IMR-90 (cell line): ENCODE measurements at places on chromosomes 11 and 22. TPM values are rescaled to one million over a fixed set of nuclear protein-coding genes. Genes with fewer than 3 reads are reported as not detected.

GRCh38 chr22:24460418-24461089, 33.2 kb downstream of the ADORA2A start:
- no peak overlapping the region for H3K4me3 ChIP-seq
- H3K27ac ChIP-seq, result no peak overlapping the region
- H3K27me3 ChIP-seq, result no peaks in the 10 kb centered on the region

DNA sequence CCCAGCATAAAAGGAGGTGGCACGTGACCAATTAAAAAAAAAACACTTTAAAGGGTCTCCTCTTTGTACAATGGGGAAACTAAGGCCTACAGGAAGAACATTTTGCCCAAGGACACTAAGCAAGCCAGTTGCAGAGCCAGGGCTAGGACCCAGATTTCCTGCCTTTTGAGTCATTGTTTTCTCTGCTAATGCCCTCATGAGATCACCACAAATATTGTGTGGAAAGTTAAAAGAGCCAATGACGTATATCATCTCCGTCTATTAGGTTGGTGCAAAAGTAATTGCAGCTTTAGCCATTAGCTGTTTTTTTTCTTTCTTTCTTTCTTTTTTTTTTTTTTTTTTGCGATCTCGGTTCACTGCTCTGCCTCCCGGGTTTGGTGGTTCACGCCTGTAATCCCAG, 24.1 kb upstream of the LRRC32 start:
- no peak overlapping the region for H3K27ac ChIP-seq
- H3K4me3 ChIP-seq, result no peak overlapping the region
- DNase-seq, result peak; percentile 90
- H3K36me3 ChIP-seq, result no peaks in the 10 kb centered on the region
- no peaks in the 10 kb centered on the region; the same call in 1 of the 2 replicates for H3K27me3 ChIP-seq

GALNT18 gene
- 9.4 and 11.3 TPM in 2 replicates for total RNA-seq

DNA sequence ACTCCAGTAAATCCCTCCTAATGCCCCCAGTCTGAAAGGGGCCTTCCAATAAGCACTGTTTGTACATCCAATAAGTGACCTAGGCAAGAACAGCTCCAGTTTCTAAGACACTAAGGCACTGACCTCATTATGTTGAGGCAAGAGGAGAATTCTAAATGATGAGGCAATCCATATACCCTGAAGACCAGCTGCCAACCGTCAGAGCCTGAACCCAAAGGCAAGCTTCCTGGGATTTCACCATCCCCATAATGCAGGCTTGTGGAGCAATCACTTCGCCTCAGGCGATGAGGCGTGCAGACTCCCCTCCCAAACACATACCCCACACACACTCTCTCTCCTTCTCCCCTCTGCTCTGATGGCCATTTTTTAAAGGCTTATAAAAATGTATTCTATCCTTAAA, 49.5 kb downstream of the LGR4 start:
- peak; percentile 80 for DNase-seq
- H3K27ac ChIP-seq, result no peak overlapping the region
- H3K27me3 ChIP-seq, result no peaks in the 10 kb centered on the region

SLC22A8 gene
- total RNA-seq, result not detected in 2 replicates

- no peak for DNase-seq
- no peak overlapping the region for H3K4me3 ChIP-seq
- H3K27me3 ChIP-seq, result no peaks in the 10 kb centered on the region
- peaks cover 4% of the 10 kb centered on the region for H3K36me3 ChIP-seq
These were observed 94.9 kb downstream of the DBX1 start for GRCh38 chr11:20065406-20065805.

DNA sequence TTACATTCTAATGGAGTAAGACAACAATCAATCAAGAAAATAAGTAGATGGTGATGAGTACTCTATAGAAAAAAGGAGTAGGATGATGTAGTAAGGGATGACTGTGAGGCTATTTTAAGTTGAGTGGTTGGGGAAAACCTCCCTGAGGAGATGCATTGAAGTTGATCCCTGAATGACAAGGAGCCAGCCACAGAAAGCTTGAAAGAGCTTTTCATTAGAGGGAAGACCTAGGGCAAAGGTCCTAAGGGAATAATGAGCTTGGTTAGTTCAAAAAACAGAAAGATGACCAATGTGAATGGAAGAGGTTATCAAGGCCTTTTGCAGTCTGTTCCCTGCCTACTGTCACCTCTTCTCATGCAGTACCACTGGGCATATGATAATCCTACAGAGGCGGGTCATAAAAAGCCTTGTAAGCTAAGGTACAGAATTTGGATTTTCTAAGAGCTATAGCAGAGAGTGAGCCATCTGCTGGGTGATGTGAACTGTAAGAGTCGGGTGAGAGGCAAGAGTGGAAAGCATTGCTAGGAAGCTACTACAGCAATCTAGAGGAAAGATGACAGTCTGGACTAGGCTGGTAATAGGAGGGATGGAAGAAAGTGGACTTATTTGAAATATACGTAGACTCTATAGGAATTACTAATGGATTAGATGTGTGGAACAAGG, 3.1 kb downstream of the PPP2R1B start:
- peaks cover 47% of the 10 kb centered on the region for H3K36me3 ChIP-seq
- H3K4me1 ChIP-seq, result peaks cover 8% of the 10 kb centered on the region; the same call in 1 of the 2 replicates
- H3K27ac ChIP-seq, result no peak overlapping the region
- no peaks in the 10 kb centered on the region for H3K27me3 ChIP-seq

DNA sequence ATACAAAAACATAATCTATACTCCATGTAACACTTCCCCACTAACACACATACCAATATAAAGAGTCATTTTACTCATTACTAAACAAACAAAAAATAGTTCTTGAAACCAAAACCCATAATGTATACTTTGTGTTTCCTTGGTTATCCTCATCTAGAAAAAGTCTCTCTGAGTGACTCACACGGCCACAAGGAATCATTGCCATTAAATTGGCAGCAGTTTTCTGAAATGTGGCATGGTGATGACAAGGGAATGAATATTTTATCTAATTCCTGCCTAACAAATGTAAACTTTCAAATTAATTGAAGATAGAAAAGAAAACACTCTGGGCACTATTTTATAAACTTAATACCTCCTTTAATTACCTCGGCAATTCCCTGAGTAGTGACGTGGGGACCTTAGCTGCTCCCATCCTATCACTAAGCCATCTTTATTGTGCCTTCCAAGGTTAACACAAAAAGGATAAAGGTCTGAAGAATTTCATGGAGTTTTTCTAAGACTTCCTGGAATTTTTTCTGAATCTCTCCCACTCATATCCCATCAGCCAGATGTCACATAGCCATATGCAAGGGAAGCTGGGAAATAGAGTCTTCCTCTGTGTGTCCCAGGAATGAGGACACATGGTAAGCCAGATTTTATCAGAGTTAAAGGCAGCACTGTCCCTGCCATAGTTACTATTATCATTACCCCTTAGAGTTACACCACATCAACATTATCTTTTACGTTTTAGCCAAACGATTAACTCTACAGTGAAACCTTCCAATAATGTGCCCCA, 857.2 kb upstream of the TENM4 start:
- no peaks in the 10 kb centered on the region for H3K36me3 ChIP-seq
- peak overlapping the region; percentile 58; the same call in 1 of the 2 replicates for H3K27ac ChIP-seq
- H3K27me3 ChIP-seq, result no peaks in the 10 kb centered on the region
- peaks cover 5% of the 10 kb centered on the region for H3K4me1 ChIP-seq
- no peak overlapping the region for H3K4me3 ChIP-seq

- peak; percentile 72 for DNase-seq
- no peaks in the 10 kb centered on the region for H3K36me3 ChIP-seq
- no peaks in the 10 kb centered on the region; the same call in 1 of the 2 replicates for H3K27me3 ChIP-seq
- no peak overlapping the region for H3K27ac ChIP-seq
- H3K4me3 ChIP-seq, result no peak overlapping the region
These were observed 17.7 kb upstream of the TUB start for GRCh38 chr11:8063324-8063723.
